NCI-H1092 (cell line): ENCODE measurements at places on chromosomes 1 and 21.

DNA sequence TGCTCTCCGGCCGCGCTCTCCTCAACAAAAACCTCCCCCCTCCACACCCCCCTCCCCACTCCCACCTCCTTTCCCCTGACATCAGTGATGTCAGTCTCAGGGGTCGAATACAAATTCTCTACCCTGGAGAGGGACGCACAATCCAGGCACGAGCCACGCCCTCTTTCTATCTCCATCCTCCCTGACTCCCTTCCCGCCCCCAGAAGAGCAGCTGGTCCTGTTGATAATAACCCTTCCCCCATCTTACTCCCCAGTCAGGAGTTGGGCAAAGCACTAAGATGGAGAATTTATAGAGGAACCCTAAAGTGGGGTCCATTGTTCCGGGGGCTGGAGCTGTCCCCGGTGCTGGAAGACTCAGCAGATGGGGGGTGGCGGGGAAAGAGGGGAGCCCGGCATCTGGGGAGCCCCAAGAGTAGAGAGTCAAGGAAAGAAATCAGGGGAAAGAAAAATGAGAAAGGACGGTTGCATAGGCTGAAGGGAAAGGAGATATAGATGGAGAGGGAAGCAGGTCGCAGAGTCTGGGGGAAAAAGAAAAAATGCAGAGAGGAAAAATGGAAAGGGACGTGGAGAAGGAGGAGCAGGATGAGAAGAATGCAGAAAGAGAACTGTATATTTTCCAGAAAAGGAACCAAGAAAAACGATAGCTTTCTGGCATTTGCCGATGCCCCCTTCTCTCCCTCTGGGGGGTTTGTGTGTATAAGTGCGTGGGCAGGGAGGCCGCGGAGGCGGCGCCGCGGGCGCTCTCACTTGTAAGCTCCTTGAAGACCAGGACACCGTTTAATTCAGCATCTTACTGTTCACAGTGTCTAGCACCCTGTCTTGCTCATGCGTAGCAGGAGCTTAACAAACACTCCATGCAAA lies at the start of gene CELF3:
Gene CELF3 (minus strand): TSS at position 33 of the 861 bp plus-strand sequence. CDS start 783 bp downstream, outside the sequence.
- peak; percentile 94 for DNase-seq

DNA sequence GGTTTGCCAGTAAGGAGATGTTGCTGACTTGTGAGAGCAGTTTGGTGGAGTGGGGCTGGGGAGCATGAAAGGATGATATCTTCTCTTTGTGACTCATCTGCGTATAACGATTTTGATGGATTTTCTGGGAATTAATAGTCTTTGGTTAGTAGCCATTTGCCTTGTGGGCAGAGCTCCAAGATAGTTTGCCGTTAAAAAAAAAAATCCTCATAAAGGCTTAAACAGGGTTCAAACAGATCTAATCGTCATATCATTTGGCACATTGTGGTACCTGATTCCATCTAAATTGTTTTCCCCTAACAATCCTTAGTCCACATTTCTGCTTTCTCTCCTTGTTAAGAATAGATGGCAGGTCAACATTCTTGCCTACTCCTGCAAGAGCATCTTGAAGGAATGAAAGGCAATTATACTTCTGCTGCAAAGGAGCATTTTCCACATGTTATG lies 168.0 kb downstream of the PPP1R12B start:
- no peak for DNase-seq

GRCh38 chr1:56788588-56788987 lies 30.6 kb downstream of the FYB2 start:
- DNase-seq: peak; percentile 74

GRCh38 chr21:39208624-39209333 lies 25.5 kb upstream of the PSMG1 start:
- no peak for DNase-seq

DNA sequence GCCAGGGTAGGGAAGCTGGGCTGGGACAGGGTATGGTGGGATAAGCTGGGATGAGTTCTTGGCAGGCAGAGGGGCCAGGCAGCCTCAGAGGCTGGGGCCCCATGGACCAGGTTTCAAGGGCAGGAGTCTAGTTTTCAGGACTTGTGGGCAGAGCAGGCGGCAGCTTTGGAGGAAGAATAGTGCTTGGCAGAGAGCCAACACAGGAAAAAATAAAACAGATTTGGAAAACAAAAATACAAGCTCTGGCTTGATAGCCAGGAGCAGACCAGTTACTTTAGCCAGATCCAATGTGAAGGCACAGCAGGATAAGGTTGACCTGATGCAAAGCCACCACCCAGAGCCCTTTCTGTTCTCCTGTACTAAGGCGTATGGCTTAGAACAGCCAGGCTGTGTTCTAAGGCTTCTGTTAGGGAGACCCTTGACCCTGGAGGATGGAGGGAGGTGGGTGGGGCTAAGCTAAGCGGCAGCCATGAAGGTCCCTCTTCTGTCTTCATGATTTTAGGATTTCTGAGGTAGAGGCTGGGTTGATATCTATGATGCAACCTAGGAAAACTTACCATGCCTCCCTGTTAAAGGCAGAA lies 5.5 kb downstream of the TRAF5 start:
- DNase-seq: no peak

- no peak for DNase-seq
Measured at GRCh38 chr1:201378804-201379203, 1.3 kb upstream of the TNNT2 start.

DNA sequence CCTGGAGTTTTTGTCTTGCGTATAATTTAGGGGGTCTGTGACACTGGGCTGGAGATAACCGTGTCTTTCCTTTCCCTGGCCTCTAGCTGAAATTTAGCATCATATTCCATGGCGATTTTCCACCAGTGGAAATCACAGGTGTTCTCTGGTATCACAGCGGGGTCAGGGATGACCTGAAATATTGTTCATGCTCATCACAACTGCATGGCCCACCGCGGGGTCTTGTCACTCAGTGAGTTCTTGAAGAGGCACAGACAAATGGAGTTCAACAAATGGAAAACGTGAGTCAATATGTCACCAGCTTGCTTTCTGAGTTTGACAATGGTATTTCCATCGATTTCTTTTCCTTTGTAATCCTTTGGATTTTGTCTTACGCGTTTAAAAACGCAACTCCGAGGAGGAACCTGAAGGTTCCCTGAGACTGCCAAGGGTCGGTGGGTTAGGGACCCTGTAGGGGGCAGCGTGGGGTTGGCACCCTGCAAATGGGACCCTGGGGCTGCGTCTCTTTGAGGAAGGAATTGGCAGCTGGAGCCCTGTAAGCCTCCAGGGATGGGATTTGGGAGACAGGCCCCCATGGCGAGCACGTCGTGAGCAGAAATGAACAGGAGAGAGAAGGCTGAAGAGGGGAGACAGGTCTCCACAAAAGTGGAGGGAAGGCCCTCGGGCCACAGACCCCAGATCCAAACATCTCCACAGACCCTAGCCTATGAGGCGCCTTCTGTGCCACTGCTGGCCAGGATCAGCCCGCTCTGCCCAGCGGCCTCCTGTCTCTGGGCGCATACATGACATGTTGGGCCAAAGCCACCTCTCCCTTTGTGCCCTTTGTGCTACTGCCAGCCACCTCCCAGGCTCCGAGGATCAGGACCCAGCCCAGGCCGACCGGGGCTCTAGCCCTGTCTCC lies 32.1 kb upstream of the RUNX3 start:
- no peak for DNase-seq
